Activated CD4-positive, alpha-beta T cell treated with anti-CD3 and anti-CD28 coated beads, Interleukin-2, amount 50 U/mL, for 1 hour (primary cell): ENCODE measurements at places on chromosomes 3 and 15.

GRCh38 chr15:42053010-42053409 lies 32.2 kb upstream of the PLA2G4E start:
- DNase-seq: no peak

- DNase-seq: no peak
Measured at GRCh38 chr3:69090021-69090420, 5.3 kb downstream of the ARL6IP5 start.

- DNase-seq: no peak
Measured at GRCh38 chr3:108311797-108312196, 15.4 kb downstream of the HHLA2 start.

GRCh38 chr15:67303490-67304363 lies 49.1 kb downstream of the IQCH start:
- DNase-seq: peak; percentile 1

- no peak for DNase-seq
Measured at GRCh38 chr3:88225326-88226008, 75.7 kb downstream of the C3orf38 start.

- DNase-seq: no peak
Measured at GRCh38 chr15:60673166-60673565, 194.2 kb upstream of the ICE2 start.

- DNase-seq: no peak
Measured at GRCh38 chr15:79418693-79419279, 13.3 kb upstream of the MINAR1 start.

DNA sequence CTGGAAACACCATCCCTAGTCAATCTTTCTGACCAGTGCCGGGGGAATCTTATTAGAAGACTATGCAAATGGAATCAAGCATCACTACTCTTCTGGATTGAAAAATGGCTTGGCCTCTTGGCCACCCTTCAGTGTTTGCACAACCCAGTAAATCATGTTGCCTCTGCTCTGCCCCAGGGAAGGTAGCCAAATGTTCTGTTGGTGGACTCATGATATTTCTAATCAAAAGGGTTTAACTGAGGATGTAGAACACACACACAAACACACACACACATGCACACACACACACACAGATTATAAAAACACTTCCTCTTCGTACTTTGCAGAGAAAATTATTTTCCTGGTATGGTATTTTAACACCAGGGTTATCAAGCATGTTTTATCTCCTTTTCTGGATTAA lies 7.9 kb downstream of the RBP2 start:
- DNase-seq: no peak

DNA sequence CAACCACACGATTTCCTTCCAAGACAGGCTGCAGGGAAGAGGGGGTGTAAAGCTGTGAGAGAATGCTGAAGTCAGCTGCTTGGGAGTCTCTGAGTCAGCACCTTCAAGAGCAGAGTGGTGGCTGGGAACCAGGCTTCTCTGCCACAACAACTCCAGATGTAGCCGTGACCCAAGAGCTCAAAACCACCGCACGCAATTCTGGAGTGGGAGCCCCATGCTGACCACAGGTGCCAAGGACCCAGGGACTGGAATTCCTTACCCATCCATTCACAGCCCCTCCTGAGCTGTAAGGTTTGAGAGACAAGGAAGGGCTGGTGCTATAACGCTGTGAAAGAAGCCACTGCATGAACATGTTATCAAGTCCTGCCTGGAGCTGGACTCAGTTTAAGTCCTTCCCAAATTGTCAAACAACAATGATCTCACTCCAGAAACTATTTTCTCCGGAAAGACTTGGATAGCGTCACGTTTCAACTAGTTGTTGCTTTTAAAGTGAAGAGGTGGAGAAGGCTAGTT lies 61.4 kb downstream of the UMPS start:
- no peak for DNase-seq

- DNase-seq: peak; percentile 4
Measured at GRCh38 chr3:190585805-190586630, 72.1 kb downstream of the IL1RAP start.
